ENCODE measurements at places on chromosomes 3 and 15.

DNA sequence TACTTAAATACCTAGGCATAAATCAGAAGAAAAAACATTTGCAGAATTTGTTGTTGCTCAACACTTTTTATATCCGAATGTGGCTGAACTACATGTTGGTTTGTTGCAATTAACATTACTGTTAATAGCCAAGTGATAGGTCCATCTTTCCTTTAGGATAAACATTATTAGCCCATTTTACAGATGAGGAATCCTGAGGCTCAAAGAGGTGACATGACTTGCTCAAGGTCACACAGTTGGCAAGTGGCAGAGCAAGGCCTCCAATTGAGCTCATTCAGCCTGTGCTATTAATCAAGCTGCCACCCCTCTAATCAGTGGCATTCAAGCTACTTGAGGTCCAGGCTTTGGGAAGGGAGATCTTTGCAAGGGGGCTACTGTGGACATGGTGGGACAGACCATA lies 125.8 kb upstream of the ATP2B2 start:
- no peak for DNase-seq

DNA sequence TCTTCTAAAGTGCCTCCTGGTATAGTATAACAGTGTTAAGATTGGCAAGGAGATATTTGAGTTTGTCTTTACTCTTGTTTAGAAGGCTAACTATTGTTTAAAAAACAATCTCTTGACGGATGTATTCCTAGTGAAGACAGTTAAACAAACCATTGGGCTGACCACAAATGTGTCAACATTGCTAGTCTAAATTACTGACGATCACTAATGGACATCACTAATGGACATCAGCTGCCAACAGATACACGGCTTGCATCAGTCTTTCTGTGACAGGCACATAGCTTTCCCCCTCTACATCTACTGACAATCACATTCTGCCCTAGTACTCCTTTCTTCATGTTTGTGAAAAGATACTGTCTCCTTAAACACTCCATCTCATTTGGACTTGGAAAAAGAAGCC lies 57.1 kb upstream of the ETV5 start:
- DNase-seq = no peak

- DNase-seq = no peak
Measured at GRCh38 chr15:55475842-55476241, 32.2 kb downstream of the DNAAF4 start.

DNA sequence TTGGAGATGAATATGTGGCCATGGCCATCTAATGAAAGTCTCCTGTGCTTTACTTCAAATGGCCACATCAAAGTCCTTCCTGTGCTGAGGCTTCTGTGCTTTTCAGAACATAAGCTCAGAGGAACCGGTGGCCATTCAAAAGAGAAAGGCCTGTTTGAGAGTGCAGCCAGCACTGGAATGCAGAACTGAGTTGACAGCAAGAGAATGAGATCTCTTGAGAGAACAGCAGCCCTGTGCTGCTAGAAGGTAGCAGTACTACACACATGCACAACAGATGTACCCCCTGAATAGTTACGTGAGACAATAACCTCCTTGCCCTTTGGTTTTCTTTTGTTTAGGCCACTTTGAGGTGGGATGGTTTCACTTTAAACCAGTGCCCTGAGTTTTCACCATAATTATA lies 292.5 kb downstream of the PTPRG start:
- no peak for DNase-seq

DNA sequence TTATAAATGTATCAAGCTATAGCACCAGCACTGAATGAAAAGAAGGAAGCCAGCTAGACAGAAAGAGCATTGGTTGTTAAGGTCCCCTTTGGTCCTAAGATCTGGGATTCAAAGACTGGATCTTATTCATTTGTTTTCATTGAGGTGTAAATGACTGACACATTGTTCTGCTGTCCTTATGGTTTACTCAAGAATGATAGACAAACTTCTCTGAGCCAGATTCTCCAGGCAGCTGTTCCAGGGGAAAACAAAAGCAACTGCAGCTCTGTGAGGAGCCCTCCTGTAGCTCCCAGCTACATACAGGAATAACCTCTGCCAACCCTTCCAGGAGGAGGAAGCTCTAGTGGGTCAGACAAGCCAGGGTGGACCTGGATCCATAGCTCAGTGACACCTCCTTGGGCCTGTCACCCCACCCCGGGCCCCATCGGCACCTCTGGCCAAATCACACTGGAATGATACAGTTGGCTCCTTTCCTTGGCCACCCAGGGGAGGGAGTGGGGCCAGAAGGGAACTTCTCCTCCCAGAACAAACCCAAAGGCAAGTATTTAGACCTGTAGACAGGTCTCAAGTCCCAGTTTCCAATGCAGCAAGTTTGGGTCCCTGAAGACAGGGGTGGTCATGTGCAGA lies 57.8 kb downstream of the ZNF621 start:
- peak; percentile 24 for DNase-seq

DNA sequence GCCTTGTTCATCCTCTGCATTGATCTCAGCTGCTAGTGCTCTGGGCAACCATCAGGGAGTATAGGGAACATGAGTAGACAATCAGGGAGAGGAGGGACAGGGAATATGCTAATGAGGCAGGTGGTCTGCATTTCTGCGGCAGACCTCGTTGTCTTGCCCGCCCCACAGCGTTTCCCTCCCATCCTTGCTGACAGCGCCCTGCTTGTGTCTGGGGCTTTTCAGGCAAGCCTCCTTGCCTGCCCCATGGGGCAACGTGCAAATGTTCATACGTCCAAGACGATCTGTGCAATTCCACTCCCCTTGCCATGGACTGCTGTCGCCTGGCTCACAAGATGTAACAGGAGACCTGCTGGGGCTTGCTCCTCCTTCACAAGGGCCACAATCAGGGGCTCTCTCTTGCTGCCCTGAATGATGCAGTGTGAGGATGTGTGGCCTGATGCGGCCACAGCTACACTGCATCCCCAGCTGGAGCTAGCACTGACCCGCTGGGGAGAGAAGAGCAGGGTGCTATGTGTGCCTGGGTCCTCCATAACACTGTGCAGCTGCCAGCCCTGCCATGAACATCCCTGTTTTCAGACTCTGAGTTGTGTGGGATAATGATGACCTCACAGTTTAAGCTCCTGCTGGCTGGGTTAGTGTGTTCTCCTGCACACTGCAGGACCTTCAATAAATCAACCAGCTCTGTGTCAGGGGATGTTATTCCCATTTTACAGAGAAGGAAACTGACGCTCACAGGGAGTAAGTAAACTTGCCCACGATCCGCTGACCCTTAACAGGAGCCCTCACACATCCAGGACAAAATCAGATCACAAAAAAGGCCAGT lies 211.3 kb downstream of the KLF13 start:
- no peak for DNase-seq

- peak; percentile 97 for DNase-seq
Measured at GRCh38 chr3:32780735-32781210, 37.0 kb upstream of the TRIM71 start.

GRCh38 chr3:169701457-169701856 lies 37.9 kb upstream of the MECOM start:
- DNase-seq = no peak

DNA sequence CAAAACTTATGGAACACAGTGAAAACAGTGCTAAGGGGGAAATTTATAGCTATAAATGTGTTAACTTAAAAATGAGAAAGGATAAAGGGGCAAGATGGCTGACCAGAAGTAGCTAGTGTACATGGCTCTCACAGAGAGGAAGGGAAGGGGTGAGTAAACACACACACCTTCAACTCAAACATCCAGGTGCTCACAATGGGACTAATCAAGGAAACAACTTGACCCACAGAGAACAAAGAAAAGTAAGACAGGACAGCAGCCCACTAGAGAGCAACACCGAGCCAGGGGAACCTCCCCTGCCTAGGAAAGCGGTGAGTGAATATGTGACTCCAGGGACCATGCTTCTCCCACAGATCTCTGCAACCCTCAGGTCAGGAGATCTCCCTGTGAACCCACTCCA lies 85.0 kb upstream of the UBP1 start:
- DNase-seq = no peak

DNA sequence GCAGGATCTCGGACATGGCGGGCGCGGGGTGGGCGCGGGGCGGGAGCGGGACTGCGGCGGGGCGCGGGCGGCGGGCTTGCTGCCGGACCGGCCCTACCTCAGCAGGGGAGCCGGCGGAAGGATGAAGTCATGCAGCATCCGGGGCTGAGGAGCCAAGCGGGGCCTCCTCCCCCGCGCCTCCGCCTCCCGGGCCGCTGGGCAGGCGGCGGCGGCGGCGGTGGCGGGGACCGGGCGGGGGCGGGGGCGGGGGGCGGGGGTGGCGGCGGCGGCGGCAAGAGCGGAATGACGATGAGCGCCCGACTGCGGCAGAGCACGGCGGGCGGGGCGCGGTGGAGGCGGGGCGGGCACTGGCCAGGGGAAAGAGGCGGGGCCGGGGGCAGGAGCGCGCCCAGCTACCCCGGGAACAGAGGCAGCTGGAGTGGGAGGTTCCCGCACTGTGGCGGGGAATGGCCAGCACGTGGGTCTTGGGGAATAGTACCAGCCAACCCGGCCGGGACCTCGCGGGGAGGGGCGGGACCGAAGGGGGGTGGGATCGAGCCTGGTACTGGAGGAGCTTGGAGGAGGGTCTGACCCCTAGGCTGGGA lies at the start of gene CAMK2N2:
Gene CAMK2N2, minus strand, starts transcription at position 284 of the 584 bp plus-strand sequence. Its CDS starts 268 bp downstream, at position 16.
- DNase-seq = peak; percentile 76

DNA sequence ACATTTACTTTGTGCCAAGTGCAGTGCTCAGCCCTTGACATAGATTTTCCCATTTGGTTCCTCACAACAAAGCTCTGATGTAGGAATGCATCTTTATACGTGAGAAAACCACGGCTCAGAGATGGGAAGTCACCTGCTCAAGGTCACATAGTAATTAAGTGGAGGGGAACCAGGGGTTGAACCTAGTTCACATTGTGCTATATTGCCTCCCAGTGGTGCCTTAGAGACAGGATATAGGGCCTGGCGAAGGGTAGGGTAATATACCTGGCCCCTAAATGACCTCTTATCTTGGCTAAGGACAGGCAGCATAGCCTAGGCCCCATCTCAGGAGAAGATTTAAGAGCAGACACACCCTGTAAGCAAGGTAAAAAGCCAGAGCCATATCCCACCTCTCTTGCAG lies 71.5 kb downstream of the FOXP1 start:
- DNase-seq = no peak

DNA sequence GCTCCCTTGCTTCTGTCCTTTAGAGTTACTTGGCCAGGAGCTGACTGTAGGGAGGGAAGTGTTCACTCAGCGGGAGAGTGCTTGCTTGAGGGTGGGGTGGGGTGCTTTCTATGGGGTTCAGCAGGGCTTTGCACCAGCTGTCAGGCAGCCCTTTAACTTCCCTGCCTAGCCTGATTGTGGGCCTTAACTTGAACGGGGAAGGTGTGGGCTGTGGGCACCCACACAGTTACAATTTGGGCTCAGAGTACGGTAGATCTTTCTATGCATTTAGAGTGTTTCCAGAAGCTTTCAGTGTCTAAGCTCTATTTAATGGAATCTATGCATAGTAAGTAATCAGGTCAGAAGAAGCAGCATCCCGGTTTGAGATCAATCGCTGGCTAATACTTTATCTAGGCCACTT lies 48.2 kb upstream of the SKOR1 start:
- DNase-seq = no peak

DNA sequence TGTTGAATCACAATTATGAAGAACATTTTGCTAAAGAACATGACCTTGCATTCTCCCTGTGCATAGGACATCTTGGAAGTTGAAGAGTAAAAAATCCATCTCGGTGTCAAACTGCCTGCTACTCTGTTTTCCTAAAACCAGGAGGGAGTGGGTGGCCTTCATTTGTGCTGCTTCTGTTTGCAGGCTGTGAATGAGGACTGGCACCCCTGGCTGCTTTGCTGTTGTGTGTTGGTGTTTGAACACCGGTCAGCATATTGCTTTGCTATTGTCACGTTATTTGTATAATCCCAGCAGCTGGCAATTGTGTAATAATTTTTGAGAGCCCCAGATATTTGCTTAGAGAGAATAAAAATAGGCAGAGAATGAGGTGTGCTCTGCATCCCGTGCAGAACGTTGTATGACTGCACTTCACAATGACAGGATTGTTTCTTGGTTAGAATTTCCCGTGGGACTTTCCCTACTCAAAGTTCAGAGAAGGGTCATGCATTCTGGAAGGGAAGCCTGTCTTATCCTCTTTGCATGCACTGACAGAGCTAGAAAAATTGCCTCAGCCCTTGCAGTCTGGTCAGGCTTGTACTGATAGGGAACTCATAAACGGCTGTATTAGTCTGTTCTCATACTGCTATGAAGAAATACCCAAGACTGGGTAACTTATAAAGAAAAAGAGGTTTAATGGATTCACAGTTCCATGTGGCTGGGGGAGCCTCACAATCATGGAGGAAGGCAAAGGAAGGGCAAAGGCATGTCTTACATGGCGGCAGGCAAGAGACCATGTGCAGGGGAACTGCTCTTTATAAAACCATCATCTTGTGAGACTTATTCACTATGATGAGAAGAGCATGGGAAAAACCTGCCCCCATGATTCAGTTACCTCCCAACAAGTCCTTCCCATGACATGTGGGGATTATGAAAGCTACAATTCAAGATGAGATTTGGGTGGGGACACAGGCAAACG lies 16.3 kb downstream of the SV2B start:
- no peak for DNase-seq

DNA sequence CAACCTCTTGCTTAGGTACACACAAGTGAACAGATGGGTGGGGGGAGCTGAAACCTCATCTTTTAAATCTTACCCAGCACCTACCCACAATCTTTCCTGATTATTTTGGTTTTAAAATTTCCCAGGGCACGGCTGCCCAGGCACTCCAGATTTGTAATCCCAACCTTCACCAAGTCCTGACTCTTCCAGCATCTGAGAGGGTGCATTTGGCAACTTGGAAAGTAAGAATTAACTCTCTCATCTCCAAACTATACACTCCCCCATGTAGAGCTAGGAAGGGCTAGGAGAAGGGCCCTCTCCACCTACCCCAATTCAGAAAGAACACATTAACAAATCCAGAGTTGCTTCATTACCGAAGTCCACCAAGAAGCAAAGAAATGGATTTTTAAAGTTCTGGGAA lies 41.7 kb upstream of the PRICKLE2 start:
- DNase-seq = no peak

DNA sequence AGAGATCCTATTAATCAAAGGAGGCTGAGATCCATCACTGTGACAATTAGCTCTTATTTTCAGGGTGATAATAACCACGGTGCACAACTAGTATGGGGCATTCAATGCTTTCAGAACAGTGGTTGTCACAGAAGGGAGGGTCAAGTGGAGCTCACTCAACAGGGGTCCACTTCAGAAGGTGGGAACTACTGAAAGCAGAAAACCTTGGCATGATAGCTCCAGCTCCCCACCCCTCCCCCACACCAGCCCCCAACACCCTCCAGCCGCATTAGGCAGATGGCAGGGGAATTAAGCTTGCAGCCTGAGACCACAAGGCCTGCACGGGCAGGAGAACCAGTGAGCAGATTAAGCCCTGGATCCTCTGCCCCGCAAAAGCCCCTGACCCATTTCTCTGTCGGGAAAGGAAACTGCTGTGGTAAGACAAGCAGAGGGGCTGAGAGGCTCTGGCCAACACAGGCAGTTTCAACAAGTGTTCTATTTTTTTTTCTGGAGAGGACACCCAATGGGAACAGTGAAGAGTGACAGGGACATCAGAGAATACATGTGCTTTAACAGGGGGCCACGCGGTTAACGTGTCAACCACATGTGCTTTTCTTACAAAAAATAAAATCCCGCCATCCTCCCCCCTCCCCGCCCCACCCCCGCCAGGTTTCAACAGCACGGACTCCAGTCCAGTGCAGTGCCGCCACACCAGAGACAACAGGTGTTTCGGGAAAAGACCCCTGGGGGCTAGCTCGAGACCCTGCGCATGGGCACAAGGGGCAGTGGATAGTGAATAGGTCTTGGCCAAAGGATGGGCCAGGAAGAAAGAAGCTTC lies 997 bp downstream of the FYCO1 start:
- DNase-seq = peak; percentile 41

GRCh38 chr3:127817406-127817841 lies 4.9 kb downstream of the MGLL start:
- no peak for DNase-seq
